ENCODE measurements at places on chromosomes 12 and 14.
A peak's percentile ranks its signal among the peaks of the same experiment; 100 is the strongest.

- no peak for DNase-seq
Observed at GRCh38 chr12:41903014-41903708, 241.5 kb downstream of the GXYLT1 start.

DNA sequence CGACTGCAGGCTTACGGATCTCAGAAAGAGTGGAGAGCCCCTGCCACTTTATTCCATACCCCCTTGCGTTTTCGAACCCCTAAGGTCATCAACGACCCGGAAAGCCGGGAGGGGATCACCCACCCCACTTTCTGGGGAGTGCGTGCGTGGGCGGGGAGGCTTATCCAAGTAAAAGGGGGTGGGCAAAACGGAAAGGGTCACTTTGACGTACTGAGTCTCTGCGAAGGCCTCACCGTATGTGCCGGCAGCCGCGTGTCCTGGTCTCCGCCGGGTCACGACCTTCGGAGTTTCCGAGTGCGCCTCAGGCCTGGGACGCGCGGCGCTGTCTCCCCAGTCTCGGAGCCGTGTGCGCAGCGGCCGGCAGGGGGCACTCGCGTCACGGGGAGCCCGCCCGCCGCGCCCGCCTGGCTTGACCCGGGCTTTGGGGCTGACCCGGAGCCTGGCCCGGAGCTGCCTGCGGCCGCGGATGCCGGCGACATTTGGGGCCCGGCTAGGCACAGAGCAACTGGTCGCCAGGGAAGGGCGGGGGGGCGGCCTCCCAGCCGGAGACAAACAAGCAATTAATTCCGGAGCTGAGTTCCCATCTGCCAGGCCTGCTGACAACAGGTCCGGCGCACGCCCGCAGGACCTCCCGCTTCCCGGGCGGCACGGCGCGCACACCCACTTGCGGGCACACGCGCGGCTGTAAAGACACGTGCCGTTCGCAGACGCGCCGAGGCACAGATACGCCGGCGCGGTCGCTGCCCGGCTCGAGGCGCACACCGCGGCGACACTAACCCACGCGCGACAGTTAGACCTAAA, 890 bp upstream of the KIF26A start:
- DNase-seq = no peak

- no peak for DNase-seq
Observed at GRCh38 chr14:23129759-23130316, 10.8 kb upstream of the CEBPE start.

DNA sequence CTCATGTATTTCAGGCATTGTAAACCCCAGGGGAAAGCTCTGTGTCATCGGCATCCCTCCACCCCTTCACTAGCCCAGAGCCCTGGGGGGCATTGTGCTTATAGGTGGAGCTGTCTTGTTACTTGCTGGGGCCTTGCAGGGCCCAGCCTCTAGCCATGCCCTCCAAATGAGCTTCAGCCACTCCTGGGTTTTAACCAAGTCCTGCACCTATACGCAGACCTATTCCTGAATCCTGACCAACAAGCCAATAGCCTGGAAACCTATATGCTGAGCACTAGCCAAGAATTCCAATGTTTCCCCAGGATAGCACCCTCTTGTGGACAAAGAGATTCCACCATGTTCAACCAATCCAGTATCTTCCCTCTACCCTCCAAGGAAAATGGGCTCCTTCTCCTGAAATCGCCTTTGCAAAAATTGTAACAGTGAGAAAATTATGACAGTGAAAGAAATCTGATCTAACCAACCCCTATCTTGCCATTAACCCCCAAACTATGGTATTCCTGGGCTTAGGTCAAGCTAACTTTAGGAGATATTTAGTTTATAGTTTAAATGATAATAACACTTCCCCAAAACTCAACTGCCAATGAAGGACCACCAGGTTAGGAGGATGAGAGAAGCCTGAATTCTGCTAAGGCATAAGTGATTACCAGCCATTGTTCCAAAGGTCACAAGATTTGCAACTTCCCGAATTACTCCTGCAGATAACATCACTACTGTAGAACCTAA, 55.5 kb downstream of the TTC7B start:
- DNase-seq = peak; percentile 4

- no peak for DNase-seq
Observed at GRCh38 chr12:107225635-107226034, 132.3 kb upstream of the CRY1 start.

- no peak for DNase-seq
Observed at GRCh38 chr14:76413962-76414600, 38.1 kb downstream of the ESRRB start.

DNA sequence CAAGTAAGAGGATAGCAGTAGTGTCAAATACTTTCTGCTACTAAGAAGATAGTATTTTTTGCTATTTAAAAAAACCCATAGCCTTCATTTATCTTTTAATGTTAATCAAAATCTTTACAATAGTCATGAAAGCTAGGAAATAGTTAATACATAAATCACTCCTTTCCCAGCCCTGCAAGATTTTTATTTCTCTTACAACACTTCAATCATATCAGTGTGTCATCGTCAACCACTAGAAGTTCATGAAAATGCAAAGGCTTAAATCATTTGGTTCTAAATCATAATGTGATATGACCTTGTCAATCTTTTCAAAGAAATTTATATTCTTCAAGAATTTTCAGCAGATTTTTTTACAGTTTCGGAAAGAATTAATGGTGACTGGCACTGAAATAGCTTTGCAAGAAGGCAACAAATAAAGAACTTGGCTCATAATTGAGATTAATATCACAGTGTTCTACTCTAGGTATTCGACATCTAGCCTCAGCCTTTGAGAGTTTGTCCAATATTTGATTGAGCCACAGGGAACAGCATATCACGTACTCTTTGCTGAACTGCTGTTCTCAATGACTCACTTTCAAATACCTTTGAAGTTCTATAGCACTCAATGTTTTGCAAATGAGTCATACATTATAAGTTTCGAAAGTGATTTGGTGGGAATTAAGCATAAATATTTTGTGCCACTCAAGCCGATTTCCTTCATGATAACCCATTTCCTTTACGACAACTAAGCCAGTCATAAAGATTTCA, 384.0 kb upstream of the FOXG1 start:
- DNase-seq = no peak

- DNase-seq = no peak
Observed at GRCh38 chr12:52927964-52928363, 21.0 kb upstream of the KRT18 start.

GRCh38 chr12:84763107-84763506, 149.5 kb downstream of the SLC6A15 start:
- DNase-seq = no peak

GRCh38 chr14:93582516-93582915, 151.8 kb downstream of the UNC79 start:
- DNase-seq = no peak

DNA sequence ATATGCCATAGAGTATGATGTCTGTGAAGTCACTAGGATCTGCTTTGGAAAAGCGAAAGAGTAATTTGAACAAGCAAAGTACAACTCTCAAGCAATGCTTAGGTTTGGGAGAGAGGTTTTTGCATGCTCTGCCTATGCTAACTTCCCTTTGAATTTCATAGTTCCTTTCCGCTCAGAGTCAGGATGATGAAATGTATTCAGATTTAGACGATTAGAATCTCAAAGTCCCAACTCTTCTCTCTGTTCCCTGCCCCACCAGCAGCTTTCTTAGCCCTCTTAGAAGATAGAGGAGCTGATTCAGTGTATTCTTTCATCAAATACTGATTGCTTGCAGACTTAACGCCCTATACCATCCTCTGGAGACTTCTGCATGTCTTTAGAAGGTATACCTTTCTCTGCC, 11.5 kb downstream of the RAB5B start:
- no peak for DNase-seq

- DNase-seq = no peak
Observed at GRCh38 chr12:77928078-77928477, 97.4 kb downstream of the NAV3 start.

DNA sequence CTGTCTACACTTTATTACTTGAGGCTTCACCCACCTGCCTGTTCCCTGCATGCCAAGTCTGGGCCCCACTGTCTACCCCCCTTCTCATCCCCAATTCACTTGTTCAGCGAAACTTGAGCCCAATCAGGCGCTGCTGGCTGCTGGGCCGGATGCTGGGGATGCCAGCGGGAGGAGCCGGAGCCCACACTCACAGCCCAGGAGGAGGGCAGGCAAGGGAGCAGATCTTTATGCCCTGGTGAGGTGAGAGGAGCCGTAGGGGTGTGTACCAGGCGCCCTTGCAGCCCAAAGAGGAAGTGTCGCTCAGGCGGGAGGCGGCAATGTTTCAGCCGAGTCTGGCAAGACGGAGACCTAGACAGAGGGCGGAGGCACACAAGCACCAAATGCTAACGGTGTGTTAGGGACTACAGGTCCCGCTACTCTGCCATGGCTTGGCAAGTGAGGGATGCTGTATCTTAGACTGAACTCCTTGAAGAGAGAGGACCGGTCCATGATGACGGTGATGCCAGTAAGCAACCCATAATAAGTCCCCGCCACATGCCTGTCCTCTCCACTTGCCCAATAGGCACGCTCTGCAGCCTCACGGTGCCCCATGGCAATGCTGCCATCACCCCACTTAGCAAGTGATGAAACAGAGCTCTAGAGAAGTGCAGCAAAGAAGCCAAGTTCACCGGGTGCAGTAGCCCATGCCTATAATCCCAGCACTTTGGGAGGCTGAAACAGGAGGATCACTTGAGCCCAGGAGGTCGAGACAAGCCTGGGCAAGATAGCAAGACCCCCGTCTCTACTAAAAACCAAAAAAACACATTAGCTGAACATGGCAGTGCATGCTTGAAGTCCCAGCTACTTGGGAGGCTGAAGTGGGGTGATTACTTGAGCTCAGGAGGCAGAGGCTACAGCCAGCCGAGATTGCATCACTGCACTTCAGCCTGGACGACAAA, 41.6 kb downstream of the LRRC74A start:
- no peak for DNase-seq

GRCh38 chr14:20428802-20429201, 7.2 kb downstream of the KLHL33 start:
- DNase-seq = no peak

- DNase-seq = no peak
Observed at GRCh38 chr14:60710494-60710893, 13.7 kb downstream of the SIX4 start.

DNA sequence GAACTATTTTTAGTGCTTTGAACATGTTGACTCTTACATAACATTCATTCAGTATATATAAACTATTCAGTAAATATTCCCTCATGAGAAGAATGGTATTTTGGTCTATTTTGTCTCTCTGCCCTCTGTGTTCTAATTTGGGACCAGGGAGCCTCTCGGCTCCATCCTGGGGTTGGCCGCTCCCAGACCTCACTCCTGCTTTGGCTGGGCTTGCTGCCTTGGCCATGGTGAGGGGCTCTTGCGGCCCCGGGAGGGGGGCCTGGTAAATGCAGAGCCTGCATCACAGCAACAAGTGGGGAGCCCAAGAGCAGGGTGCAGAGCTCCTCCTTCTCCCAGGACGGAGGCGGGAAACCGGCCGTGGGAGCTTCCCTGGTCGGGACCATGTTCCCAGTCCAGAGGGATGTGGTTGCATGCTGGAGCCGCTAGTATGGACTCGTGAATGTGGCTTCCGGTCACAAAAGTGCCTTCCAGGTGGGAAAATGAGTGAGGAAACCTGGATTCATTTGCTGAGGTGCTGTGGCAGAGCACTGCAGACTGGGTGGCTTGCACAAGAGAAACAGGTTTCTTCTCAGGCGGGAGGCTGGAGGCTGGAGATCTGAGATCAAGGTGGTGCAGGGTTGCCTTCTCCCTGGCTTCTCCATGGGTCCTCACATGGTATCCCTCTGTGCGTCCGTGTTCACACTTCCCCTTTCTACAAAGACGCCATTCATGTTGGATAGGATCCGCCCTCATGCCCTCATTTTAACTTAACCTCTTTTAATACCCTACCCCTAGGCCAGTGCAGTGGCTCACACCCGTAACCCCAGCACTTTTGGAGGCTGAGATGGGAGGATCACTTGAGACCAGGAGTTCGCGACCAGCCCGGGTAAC, 250.2 kb downstream of the CACNA1C start:
- no peak for DNase-seq

DNA sequence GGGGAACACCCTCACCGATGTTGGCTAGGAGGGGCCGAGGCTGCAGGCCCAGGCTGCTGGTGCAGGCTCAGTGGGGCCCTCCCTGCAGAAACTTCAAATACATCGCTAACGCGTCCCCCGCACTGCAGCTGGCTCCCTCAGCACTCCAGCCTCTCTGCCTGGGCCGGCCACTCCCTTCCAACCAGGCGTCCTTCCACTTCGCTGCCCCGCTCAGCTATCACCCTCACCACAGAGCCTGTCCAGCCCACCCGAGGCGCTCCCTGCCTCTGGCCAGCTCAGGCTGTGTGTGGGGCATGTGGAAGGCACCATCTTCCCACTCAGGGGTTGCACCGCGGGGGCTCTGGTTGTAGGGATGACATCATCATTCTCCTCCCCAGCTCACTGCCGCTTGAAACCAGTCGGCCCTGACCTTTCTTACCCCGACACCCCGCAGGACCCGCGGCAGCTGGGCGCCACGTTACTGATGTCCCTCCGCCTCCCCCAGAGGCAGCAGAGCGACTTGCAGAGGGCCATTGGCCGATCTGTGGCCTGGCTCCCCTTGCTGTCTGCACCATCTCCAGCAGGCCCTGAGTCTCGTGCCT, 199.9 kb upstream of the RTL1 start:
- DNase-seq = no peak

DNA sequence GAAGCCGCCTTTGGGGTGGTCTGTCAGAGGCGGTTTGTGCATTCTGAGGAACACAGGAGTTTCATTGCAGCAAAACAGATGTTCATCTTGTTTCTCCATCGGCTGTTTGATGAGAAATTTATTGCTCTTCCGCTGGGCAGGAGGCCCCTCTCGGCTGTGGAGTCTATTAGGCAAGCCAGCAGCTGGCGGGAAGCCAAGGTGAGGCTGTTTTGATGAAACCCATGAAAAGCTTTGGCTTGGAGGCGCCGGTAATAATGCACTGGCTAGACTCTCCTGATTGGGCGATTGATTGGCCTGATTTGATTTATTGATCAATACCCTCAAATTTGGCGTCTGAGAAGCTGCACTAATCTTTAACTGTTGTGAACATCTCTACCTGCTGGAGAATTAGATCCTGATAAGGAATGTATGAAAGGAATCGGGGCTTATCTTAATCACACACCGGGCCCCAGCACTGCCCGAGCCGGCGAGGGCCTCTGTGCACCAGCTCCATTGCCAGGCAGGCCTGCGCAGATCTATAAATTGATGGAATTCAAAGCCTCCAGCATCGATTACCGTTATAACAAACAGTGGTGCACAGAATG, 187.7 kb downstream of the PHETA1 start:
- DNase-seq = no peak

GRCh38 chr14:81298122-81298521, 77.4 kb upstream of the GTF2A1 start:
- DNase-seq = no peak
